ENCODE measurements at places on chromosomes 1 and 21.

DNA sequence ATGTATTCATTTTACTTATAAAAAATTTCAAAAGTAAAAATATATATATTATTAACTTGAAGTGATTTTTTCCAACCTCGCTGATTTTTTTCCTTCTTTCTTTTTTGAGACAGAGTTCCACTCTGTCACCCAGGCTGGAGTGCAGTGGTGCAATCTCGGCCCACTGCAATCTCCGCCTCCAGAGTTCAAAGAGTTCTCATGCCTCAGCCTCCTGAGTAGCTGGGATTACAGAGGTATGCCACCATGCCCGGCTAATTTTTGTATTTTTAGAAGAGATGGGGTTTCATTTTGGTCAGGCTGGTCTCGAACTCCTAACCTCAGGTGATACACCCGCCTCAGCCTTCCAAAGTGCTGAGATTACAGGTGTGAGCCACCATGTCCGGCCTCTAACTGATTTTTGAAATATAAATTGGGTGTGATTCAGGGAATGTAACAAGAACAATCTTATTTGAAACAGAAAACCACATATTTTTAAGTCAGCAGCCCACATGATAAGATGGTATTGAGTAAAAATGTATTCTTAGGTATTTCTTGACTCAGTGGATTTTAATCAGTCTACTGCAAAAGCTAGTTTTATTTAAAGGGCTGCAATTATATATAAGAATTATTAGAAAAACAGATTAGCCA, 30.0 kb downstream of the ZBTB8B start:
- DNase-seq = no peak

- DNase-seq = no peak
These were observed 111.1 kb upstream of the COA6 start for GRCh38 chr1:234262007-234262753.

DNA sequence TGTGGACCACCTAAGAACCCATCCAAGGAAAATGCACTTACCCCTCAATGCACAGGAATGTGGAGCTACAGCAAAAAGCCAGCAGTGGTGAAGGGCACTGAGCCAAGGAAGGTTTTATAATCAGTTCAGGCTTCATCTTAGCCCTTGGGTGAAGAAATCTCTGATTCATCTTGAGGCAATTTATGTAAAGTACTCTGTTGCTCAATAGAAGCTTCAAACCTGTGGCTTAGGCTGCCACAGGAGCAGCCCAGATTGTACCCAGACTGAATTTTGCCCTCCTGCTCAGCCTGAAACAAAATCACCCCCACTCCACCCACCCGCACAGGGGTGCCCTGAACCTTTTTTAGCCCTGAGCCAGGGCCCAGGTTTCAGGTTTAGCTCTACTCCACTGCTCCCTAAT, at the start of gene S100A12:
Gene S100A12 (minus strand): TSS at position 111 of the 400 bp plus-strand sequence. CDS start 1,029 bp downstream, outside the sequence.
- peak; percentile 51 for DNase-seq

GRCh38 chr1:15414445-15414983, 4.8 kb downstream of the EFHD2 start:
- DNase-seq = no peak

DNA sequence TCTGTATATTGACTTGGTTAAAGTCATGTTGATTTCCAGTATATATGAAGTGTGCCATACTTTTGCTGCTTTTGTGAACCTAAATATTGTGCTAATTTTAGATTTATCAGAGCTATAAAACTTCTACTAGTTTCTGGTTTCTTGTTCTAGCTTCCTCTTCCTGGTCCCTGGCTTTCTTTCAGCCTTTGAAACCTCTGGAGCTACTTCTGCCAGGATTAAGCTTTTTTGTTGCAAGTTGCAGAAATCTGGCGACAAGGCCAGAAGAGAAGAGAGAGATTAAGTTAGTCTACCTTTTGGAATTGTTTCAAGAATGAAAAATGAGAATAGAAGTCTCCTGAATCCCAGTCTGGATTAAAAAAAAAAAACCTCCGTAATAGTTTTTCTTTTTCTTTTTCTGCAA, 13.5 kb downstream of the RNF2 start:
- DNase-seq = no peak

- no peak for DNase-seq
These were observed 66.9 kb downstream of the DISC1 start for GRCh38 chr1:231693361-231694074.

GRCh38 chr1:244712669-244713068, 59.7 kb downstream of the DESI2 start:
- DNase-seq = no peak

Data from PC-9 (cell line).